Heart right ventricle (tissue), 16 donors: ENCODE measurements at places on chromosomes 7 and 10.

- no peak for DNase-seq
These were observed 10.6 kb downstream of the SGMS1 start for GRCh38 chr10:50613150-50613549.

DNA sequence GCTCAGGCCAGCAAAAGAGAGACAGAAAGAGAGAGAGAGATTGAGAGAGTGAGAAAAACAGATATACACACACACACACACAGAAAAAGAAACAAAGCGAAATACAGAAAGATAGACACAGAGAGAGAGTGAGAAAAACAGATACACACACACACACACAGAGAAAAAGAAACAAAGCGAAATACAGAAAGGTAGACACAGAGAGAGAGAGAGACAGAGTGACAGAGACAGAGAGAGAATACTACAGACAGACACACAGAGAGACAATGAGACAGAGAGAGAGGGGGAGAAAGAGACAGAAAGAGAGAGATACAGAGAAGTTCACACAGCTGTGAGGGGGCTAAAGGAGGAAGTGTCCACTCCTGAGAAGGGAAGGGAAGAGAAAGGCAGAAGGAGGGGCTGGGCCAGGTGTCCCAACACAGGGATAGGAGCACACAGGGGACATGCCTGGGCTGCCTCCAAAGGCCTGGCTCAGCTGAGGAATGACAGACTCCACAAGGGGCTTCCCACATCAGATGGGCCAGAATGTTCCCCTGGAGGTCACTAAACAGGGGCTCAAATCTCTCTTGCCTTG is 4.3 kb downstream of the GCK start:
- DNase-seq: no peak

DNA sequence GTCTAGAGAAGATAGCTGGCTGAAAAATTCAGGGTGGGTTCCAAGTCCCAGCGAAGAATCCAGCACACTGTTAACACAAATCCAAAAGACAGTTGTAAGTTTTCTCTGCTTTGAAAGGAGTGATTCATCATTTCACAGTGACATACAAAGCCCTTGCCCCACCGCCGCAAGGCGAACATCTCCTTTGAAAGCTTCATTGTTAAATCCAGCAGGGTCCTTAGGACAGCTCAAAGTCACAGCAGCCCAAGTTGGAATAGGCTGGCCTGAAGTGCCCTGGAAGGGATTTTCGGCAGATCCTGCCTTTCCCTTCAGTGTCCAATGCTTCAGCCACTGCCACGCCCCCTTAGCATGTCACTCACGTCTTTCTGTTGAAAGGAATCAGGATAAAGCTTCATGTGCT is 526.1 kb downstream of the CALN1 start:
- DNase-seq: no peak

DNA sequence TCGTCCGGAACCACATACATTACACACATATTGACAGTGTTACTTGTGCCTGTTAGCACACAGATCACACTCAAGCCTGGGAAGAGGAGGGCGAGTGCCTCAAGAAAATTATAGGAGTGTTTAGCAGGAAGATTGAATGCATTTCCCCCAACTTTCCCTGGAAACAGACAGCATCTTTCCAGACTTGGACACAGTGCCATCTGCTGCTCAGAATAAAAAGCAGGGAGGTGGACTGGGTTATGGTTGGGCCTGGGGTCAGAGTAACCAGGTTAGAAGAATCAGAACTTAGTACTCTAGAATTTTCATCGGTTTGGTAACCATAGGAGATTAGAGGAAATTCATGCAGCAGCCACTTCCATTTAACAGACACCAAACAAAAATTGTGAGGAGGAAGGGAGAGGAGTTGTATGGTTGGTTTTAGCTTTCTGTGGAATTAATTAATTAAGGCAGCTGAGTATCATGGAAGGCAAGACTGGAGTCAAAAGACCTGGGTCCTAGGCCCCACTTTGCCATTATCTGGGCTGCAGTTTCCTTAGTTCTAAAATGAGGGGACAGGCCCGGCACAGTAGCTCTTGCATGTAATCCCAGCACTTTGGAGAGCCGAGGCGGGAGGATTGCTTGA is 43.4 kb upstream of the OPTN start:
- DNase-seq: no peak

- peak; percentile 46 for DNase-seq
These were observed 57.0 kb downstream of the PHTF2 start for GRCh38 chr7:77855371-77856083.

GRCh38 chr10:126353666-126354065 is 34.6 kb downstream of the ADAM12 start:
- DNase-seq: no peak

DNA sequence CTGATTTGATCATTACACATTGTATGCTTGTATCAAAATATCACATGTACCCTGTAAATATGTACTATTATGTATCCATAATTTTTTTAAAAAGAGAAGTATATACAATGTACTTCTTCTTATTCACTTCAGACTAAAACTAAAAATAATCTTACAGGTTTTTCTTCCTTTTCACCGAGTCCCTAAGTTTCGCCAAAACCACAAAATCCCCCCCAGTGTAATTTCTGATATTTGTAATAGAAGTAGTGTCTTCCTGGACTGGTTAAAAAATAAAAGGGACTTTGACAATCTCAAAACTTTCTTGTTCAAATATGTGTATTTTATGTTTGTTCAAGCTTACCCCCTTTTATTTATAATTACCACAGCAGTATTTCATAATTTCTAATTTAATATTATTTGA is 23.9 kb downstream of the EPC1 start:
- DNase-seq: no peak

GRCh38 chr10:31912289-31912688 is 16.3 kb downstream of the ARHGAP12 start:
- no peak for DNase-seq
